NCI-H1930 (cell line): ENCODE measurements at places on chromosomes 16 and 17.

GRCh38 chr16:68363658-68364521, 53.1 kb downstream of the PRMT7 start:
- no peak for DNase-seq

GRCh38 chr17:64106918-64107317, 23.0 kb downstream of the ERN1 start:
- no peak for DNase-seq

- DNase-seq = no peak
These were observed 129.6 kb downstream of the SPACA3 start for GRCh38 chr17:33121272-33121671.

- DNase-seq = no peak
These were observed 183.9 kb downstream of the HAPSTR1 start for GRCh38 chr16:9275377-9275776.

DNA sequence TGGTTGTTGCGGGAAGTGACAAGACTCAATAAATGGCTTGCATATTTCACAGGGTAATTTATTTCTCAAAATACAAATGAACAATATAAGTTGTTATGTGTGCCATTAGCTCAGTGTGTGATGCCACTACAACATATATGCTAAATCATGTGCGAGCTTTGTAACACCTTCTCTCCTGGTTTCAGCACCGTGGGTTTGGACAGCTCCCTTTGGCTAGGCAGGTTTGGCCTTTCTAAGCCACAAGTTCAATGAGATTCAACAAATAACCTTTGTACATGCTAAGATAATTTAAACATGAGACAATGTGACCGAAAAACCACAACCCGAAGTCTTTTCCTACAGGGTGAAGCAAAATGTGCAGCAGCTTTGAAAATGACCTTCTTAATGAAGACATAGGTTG, 563.9 kb downstream of the TMEM114 start:
- no peak for DNase-seq

- no peak for DNase-seq
These were observed 44.8 kb upstream of the PMFBP1 start for GRCh38 chr16:72216767-72217166.

- no peak for DNase-seq
These were observed 95.5 kb upstream of the GSE1 start for GRCh38 chr16:85517563-85518179.

DNA sequence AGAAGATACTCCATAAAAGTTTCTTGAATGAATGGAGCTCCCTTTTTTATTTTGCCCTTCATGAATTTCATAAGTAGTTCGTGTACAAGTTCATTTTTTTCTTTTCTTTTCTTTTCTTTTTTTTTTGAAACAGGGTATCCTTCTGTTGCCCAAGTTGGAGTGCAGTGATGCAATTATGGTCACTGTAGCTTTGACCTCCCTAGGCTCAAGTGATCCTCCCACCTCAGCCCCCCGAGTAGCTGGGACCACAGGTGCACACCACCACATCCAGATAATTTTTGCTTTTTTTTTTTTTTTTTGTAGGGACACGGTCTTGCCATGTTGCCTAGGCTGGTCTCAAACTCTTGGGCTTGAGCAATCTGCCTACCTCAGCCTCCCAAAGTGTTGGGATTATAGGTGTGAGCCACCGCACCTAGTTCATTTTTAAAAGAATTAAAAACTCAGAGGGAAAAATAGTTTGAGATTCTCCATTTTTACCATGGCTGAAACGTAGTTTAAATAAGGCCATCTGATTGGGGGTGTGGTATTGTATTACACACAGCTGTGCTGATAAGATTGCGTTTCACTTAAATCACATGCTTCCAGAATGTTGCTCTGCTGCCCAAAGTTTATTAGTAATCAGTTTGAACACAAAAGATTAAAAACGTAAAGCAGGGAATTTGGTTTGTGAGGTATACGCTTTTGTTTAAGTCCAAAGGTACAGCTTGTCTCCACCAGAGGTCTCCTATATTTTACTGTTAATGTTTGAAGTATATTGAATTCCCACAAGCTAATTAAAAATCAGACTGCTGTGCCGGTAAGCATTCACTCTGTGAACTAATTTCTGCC, 154.1 kb downstream of the SOCS1 start:
- DNase-seq = no peak

- no peak for DNase-seq
These were observed 60.5 kb downstream of the MRC2 start for GRCh38 chr17:62687997-62688396.

DNA sequence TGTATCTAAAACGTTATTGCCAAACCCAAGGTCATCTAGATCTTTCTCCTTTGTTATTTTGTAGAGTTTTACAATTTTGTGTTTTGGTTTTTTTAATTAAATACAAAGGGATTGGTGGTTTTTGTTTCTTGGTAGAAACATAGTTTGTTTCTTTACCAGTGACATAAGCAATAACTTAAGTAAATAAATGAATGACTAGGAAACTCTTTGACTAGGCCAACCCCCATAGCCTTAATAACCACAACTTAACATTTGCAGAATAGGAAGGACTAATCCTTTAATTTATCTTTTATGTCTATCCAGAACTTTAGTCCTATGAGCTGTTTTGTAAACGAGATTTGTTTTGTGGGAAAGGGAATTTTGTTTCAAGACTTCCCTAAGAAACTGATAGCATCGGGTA, 162.5 kb downstream of the PRKCA start:
- DNase-seq = no peak

- no peak for DNase-seq
These were observed 67.7 kb upstream of the NFAT5 start for GRCh38 chr16:69497876-69498596.

DNA sequence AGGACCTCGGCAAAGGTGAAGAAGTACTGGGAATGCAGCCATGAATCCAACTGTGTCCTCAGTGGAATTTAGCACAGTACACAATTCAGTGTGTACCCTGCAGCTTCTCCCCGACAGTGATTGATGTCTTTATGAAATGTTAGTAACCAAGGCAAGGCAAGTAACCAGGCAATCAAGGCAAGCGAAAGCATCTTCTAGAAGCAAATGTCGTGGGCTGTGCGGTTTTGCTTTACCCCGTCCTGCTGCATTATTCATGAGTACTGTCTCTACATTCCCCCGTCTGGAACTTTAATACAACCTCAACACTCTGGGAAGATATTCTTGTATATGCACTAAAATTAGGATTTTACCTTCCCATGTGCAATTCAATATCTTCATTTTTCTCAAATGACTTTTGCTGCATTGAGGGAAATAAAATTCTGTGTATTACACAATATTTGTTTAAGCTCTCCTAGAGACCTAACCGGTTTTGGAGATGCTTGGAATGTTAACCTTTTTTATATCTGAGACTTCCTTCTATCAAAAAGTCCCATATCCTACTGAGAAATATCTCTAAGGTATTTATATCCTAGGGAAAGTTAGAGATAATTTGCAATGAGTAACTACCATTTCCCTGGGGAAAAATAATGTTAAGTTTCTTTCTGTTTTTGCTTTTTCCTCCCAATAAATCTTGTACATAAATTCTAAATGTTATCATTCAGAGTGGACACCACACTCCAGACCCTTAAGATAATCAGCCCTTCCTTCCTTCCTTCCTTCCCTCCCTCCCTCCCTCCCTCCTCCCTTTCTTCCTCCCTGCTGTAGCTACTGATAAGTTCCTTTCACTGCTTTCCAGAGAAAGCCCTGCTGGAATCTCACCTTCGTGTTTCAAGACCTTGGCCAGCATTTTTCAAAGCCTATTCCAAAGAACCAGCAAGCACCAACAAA, 51.9 kb upstream of the ADORA2B start:
- no peak for DNase-seq

DNA sequence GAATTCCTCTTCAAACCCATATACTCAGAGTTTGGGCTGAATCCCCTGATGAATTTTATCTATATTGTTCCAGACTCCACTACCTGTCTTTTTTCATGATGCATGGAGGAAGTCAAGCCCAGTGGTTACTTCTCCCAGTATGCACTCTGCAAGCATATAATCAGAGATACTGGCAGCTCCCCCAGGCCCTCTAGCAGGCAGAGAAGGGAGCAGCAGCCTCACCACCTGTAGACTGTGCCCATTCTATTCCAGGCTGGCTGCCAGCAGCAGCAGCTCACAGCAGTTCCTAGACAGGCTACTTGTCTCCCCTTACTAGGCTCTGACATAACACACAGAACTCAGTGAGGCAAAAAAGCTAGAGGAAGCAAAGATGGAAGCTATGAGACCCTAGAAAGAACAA, 3.4 kb downstream of the MKS1 start:
- no peak for DNase-seq

DNA sequence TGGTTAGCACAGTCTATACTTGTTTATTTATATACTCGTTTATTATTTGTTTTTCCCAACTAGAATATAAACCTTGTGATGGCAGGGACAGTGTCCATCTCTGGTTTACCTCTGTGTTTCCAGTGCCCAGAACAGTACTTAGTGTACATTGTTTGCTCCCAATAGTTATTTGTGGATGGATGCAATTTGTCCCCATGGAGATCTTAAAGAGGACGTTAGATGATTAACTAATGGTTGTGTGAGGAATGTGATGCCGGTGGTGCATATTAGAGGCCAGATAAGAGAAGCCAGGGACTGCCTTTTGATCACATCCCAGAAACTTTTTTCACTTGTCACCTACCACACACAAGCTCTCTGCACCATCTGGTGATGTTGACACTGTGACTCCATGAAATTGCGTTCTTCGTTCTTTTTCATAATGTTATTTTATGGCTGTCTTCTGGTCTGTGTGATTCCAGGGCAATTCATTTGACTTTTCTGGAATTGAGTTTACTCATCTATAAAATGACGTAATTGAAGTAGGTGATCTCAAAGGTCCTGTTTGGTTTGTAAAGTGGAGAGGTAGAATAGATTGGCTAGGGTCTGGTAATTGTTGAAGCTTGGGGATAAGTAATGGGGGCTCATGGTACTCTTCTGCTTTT, 1.2 kb downstream of the COX10 start:
- no peak for DNase-seq

GRCh38 chr16:68309799-68310198, 947 bp downstream of the SLC7A6OS start:
- DNase-seq = no peak

DNA sequence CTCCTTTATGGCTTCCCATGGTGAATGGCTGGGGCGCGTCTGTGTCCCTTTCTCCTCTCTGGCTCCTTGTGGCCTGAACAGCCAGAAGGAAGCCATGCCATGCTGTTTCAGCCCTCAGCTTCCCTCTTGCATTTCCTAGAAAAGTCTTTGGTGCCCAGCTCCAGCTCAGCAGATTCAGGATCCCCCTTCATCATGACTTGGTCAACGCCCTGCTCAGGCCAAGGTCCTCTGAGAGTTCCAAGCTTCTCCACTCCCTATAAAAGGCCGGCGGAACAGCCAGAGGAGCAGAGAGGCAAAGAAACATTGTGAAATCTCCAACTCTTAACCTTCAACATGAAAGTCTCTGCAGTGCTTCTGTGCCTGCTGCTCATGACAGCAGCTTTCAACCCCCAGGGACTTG, at the start of gene CCL13:
TSS of gene CCL13 (plus strand) at position 287 of the 400 bp plus-strand sequence. CDS start at position 334, 47 bp downstream.
- DNase-seq = no peak

DNA sequence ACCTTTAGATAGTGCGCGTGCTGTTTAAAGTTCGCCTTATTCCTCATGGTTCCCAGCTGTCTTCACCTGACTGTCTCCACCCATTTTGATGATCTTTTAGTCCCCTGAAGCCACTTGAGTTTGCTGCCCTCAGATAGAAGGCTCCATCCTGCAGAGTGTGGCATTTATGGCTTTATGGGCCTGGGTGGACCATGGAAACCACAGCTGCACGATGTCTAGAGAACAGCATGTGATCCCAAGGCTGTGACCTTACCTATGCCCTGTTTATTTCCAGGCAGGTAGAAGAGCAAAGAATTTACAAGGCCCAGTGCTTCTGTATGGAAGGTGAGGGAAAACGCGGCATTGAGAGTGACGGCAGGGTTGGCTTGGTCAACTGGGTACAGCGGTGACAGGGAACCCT, 356.9 kb downstream of the SLC39A11 start:
- no peak for DNase-seq

- DNase-seq = no peak
These were observed 1.2 kb upstream of the TMEM88 start for GRCh38 chr17:7853691-7854038.

DNA sequence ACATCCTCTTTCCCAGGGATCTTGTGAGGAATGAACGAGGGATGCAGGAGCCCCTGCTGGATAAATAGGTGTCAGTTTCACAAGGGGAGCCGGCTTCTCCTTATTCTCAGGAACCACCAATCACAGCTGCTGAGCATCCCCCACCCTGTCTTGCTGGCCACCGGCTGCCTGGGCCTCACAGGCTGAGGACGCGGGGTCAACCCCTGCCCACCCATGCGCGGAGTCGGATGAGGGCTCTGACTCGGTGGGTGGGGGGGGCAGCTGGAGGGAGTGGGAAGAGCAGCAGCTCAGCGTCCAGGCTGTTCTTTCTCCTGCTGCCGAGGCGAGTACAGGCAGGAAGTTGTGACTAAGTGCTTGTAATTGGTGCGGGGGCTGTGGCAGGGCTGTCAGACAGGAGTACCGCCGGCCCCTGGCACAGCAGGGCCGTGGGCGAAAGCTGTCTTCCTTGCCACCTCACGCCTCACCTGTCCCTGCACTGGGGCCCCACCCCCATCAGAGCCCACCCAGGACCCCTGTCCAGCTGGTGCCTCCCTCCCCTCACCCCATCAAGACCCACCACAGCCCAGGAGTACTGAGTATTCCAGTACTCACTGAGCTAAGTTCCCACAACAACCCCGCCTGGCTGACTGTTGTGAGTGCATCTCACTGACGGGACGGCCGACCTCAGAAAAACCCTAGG, 11.0 kb upstream of the DPEP1 start:
- DNase-seq = no peak

GRCh38 chr17:1039123-1039507, 42.2 kb downstream of the TIMM22 start:
- no peak for DNase-seq

DNA sequence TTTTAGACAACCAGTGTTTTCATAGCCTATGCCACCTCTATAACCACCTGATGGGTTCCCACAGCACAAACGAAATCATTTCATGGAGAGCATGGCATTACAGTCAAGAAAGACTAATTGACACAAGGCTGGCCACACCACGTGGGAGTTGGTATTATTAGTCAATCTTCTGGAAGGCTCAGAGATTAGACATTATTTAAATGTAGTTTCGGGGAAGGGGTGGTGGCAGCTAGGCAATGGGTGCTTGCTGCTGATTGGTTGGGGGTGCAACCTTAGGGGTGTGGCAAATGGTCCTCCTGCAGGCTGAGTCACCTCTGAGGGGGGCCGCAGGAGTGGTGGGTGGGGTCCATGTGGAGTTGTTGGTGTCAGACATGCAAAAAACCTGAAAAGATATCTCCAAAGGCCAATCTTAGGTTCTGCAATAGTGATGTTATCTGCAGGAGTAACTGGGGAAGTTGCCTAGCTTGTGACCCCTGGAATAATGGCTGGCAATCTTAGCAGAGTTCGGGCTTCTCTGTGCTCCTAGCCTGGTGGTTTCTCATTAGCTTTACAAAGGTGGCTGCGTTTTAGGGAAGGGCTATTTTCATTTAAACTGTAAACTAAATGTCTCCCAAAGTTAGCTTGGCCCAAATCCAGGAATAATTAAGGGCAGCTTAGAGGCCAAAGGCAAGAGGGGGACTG, 4.6 kb downstream of the TEN1 start:
- DNase-seq = no peak

- no peak for DNase-seq
These were observed 44.8 kb downstream of the BEAN1 start for GRCh38 chr16:66471716-66472393.
